ENCODE measurements at places on chromosomes 5 and 9. TPM values are rescaled to one million over a fixed set of nuclear protein-coding genes. Genes with fewer than 3 reads are reported as not detected.
A peak's percentile ranks its signal among the peaks of the same experiment; 100 is the strongest.

The FOXD4 gene
- total RNA-seq, result 0.93 TPM

The SYK gene
- total RNA-seq, result 151 TPM

The IL5 gene
- not detected for total RNA-seq

GRCh38 chr5:112554101-112554977 is 135.3 kb upstream of the EPB41L4A start:
- DNase-seq, result peak; percentile 97

DNA sequence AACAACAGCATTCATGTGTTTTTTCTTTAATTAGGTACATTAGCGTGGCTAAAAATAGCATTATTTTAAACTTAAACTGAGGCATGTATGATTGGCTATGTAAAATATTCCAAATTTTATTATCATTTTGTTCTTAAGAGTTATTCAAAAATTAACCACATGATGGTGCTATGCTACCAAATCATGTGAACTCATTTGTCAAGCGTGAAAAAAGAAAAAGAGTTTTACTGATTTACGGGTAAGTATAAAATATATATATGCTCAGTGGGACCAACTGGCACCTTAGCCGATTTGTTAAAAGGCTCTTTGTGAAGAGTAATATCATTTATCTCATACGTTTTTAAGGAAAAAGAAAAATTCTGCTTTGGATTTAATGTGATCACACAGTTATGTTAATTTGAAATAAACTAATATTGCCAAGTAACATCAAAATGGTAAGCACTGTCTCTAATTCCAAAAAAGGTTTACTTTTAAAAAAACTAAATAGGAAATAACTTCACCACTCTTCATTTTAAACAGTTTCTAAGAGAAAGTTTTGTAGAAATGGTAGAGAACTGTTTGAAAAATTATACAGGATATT is 1042.3 kb downstream of the CDH12 start:
- DNase-seq, result peak; percentile 72

DNA sequence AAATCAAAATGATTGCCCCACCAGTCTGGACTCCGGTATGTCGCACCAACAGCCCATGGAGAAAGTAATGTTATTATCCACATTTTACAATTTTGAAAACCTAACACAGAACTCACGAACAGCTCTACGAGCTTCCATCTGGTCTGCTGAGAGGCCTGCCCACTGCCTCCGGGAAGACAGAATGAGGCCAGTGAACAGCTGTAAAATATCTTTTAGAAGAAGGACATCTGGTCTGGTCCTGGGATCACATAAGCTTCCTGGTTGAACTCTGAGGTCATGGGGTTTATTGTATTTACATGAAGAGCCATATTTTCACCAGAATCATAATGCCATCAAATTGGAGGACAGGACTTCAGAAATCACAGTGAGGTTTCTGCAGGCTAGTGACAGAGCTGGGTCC is 89.0 kb downstream of the FRMD3 start:
- DNase-seq, result no peak

GRCh38 chr5:134851307-134851923 is 5.6 kb downstream of the C5orf24 start:
- peak; percentile 62 for DNase-seq

- DNase-seq, result no peak
These were observed 2.9 kb upstream of the FOXD1 start for GRCh38 chr5:73451224-73452130.
